Activated B cell treated with CpG ODN at 0.5 μM for 24 hours (primary cell): ENCODE measurements at places on chromosomes 16 and 17.

- no peak for DNase-seq
Observed at GRCh38 chr17:72839131-72839725, 253.3 kb downstream of the SLC39A11 start.

DNA sequence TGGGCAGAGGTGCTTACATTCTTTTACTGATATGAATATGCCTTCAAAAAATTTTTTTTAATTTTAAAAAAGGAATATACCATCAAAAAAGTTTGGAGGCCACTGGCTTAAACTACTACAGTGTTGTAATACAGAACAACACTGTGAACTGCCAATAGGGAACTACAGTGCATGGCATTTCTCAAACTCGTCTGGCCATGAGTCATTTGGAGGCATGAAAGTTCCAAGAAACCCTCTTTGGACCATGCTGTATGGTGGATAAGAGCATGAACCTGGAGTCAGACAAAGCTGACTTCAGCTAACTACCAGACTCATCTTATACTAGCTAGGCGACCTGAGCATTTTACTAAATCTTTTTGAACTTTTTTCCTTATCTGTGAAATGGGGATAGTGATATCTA, 9.2 kb upstream of the NF1 start:
- DNase-seq: no peak

DNA sequence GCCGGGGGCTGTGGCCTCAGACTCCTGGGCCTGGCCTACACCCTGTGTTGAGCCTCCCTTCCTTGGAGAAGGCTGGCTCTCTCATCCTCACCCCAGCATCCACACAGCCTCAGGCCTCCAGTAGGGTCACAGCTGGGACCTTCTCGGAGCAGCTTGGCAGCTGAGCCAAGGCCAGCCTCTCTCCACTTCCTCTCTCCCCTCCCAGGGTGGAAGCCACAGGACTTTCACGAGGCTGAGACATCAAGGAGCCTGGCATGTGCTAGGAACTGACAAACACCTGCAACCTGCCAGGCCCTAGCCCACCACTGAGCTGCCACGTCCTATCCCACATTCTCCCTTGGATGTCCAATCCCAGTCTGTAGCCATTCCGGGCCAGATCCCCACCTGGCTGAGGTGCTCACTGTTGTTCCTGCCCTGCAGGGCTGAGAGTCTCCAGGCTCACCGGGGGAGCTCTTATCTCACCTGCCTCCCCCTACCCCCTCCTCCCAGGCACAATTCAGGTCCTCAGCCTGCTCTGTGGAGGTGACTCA, 3.1 kb downstream of the MMP15 start:
- DNase-seq: no peak

DNA sequence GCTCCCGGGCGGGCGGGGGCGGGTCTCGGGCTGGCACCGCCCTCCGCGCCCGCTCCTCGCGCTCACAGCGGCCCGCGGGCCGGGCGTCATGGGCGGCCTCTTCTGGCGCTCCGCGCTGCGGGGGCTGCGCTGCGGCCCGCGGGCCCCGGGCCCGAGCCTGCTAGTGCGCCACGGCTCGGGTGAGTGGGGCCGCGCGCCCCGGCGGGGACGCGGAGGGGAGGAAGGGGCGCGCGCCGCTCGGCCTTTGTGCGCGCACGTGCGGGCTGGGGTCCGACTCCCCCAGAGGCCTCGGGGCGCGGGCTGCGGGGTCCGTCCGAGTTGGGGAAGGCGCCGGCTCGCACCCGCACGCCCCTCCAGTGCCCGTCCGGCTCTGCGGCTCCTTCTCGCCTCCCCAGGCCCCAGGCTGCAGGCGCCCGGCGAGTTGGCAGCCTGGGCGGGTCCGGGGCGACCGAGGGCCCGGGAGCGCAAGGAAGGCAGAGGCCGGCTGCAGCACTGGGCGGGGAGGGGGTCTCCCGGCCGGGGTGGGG, at the start of gene NME4:
TSS of gene NME4 (plus strand) at position 65 of the 527 bp plus-strand sequence. CDS start at position 89, 24 bp downstream.
- DNase-seq: peak; percentile 41

DNA sequence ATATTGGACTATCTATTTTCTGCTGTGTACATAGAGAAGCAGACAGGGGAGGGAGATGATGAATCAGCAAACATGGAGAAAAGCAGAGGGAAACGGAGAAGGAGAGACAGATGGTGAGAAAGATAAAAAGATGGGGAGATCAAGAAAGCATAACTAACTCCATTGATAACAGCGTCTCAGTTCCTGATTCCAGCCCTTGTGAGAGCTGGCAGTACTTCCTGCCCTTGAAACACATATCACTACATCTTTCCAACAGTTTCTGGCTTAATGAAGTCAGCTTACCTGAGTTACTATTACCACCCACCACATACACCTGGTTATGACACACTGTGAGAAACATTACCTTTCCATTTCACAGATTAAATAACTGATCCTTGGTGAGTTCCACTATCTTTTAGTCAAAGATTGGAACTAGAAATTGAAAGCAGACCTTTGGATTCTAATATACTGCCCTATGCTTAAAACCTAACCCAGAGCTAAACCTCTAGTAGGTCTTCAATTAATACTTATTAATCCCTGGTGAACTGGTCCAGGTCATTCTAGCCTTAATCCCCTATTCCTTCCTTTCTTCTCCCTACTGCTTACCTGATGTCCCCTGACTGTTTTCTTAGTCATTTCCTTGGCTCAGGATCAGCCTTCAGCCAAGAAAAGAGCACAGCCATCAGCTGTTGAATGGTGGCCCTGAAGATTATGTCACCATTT, 346.6 kb upstream of the CCL2 start:
- no peak for DNase-seq

DNA sequence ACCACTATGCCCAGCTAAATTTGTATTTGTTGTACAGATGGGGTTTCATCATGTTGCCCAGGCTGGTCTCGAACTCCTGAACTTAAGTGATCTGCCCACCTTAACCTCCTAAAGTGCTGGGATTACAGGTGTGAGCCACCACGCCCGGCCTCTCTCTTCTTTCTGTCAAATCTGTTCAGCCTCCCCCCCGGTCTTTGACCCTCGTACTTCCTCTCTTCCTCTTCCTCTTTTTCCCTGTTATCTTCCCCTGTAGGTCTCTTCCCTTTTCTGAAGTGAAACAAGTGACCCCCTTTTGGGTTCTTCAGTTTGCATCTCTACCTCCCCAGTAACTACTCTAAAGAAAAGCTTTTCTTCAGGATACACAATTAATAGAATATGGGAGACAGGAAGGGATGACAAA, 31.7 kb upstream of the DHX40 start:
- DNase-seq: no peak

DNA sequence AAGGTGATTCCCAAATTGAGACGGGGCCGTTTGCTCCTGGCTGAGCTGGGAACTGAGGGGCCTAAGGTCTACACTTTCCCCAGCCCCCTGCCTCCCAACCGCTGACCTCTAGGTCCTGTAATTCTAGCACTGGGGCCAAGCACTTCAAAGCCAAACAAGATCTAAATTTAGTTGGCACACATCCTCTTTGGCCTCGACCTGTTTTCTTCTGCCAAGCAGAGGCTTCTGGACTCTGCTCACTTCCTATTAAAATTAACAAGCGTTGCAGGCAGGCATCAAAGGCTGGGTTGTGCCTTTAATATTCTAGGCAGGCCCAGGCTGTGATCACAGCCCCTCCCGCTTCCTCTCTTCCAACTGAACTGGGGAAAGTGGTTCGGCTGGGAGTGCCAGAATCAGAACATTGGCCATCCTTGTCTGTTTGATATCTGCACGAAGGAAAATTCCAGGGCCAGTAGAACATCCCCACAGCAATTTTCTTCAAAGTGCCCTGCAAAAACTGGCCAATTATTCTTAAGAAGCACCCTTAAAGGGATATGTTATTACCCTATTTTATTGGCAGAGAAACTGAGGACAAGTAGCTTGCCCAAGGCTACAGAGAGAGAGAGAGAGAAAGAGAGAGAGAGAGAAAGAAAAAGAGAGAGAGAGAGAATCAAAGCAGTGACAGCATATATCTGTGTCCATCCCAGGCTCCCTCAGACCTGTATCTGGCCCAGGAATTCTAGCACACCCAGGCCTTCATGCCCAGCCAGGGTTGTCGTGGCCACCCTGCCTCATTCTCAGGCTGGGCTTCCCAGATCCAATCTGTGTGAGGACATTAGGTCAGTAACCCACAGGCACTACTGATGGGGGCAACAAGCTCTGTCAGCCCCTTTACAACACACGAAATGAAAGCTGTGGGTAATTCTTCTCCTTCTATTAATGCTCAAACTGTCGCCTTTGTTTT, 12.8 kb upstream of the MT4 start:
- no peak for DNase-seq

DNA sequence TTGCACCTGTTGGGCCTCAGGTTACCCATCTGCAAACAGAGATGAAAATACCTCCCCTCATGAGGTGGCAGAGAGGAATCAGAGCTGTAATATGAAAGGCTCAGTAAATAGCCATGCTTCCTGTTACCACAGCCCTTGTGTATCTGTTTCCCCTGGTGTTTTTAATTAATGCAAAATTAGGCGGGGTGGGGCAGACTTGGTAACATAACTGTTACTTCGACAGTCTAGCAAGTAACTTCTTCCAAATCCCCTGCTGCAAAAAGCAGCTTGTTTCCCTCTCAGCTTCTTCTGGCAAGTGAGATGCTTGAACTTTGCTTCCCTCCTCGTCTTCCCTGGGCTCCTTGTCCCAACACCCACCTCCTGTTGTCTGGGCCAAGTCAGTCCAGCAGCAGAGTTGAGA, 381.5 kb downstream of the CPPED1 start:
- no peak for DNase-seq

DNA sequence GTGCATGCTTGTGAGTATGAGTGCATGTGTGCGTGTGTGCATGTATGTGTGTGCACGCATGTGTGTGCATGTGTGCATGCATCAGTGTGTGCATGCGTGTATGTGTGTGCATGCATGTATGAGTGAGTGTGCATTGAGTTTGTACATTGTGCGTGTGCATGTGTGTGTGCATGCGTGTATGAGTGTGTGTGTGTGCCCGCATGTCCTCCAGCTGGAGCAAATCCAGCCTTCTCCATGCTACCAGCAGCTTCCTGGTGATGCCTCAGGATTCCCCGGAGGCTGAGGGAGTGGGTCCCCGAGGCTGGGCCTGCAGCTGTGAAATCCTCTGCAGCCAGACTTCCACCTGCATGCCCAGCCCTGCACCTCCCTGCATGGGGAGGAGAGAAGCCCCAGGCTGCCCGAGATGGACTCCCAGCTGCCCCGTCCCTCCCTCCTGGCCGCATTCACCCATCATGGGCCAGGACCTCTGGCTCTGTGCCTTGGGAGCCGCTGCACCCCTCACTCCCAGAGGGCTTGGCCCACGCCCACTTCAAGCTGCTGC, 9.3 kb downstream of the TPSD1 start:
- no peak for DNase-seq

DNA sequence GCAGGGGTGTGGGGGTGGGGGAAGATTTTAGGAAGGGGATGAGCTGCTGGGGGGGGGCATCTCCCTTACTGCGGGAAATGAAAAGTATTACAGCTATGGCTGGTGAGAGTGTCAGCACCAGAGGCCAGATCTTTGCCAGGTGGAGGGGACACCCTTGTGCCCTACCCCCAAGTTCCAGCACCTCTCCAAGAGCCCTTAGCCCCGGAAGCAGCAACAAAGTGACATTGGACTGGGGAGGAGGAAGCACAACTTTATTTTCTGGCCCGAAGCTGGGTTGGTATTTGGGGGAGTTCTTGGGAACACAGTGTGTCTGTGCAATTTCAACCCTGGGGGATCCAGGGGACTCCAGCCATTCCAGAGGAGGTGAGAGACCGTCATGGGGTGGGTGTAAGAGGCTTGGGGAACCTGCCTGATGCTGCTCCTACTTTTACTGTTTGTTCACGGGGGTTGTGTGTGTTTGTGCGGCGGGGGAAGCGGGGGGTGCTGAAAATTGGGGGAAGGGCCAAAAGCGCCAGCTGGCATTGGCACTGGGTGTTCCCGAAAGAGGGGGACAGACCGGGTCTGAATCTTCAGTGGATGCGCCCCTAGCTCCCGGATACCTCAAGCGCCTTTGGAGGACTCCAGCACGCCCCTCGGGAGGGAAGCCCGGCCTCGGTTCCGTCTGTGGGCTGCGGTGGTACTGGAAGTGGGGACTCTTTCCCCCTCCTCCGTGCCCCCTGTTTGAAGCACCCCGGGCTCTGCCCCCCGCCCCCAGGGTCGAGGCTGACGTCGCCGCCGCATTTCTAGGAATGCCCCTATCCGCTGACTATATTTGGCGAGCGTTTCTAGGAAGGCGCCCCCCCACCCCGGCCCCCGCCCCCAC, 230.3 kb downstream of the MRTFB start:
- no peak for DNase-seq

- no peak for DNase-seq
Observed at GRCh38 chr17:39082482-39082881, 69.0 kb downstream of the PLXDC1 start.

DNA sequence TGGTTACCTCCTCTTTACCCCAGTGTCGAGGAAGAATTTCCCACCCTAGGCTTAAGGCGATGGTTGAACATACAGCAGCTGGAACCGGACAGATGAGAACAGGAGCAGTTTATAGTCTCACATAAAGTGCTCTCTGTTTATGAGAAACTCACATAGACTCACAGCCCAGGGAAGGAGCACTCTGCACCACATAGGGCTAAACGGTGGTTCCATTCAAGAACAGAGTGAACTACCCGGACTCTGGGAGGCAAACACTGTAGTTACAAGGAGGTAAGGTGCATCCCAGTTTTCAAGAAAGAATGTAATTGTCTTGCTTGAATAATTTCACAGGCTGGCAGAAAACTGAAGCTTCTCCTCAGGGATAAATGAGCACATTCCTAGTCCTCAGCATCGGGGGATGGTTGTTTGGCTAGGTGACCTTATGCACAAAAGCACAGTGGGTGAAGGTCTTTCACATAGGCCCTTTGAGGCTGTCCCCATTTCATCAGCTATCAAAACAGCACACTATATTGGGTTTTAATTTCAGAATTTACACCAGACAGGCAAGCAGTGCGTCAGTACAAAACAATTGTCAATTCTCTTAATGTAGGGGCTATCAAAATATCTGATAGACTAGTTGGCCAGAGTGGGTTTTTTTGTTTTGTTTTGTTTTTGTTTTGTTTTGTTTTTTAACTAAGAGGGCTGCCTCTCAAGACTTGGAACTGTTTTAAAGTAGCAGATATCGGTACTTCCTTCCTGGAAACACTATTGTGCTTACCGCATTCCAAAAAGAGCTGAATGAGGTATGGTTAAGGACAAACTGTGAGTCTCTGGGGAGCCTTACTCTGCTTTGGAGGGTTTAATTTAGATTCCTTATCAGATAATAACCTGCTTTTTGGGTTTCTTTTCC, 918.1 kb upstream of the CDH8 start:
- DNase-seq: no peak

- no peak for DNase-seq
Observed at GRCh38 chr16:50594308-50595260, 46.4 kb downstream of the NKD1 start.

GRCh38 chr16:61721544-61721943, 314.7 kb downstream of the CDH8 start:
- no peak for DNase-seq
